NCI-H226 (cell line): ENCODE measurements at places on chromosomes 2 and 18.

GRCh38 chr2:55883829-55884228 lies 39.8 kb downstream of the EFEMP1 start:
- no peak for DNase-seq

- DNase-seq = no peak
Observed at GRCh38 chr2:237322564-237322963, 91.4 kb downstream of the COL6A3 start.

- DNase-seq = peak; percentile 35
Observed at GRCh38 chr2:164815071-164815793, 26.4 kb downstream of the COBLL1 start.

DNA sequence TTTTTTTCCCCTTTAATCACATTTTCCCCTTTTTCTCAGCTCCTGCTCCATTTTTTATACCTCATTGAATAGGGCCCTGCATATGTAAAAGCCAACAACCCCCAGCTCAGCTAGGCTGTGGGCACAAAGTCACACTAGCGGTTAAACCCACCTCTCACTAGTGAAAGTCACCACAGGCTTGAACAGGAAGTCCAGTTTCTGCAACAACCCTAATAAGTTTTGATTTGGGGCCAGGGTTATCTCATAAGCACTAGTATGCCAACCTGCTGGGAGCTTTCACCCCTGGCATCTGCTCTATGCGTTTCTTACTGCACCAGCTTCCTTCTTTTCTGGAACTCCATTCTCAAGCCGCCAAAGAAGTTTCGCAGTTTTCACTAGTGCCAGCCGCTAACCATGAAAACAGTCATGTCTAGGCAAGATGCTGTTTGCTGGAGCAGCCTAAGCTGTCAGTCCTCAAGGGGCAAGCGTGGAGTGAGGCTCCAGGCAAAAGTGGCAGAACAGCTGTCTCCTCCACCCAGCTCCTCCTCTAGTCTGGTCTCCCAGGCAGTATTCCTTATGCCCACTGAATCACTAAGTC lies 197.0 kb upstream of the MEIS1 start:
- no peak for DNase-seq

GRCh38 chr2:217222309-217222910 lies 362.5 kb upstream of the TNP1 start:
- no peak for DNase-seq

- DNase-seq = peak; percentile 80
Observed at GRCh38 chr18:9824474-9824832, 61.3 kb upstream of the TXNDC2 start.

DNA sequence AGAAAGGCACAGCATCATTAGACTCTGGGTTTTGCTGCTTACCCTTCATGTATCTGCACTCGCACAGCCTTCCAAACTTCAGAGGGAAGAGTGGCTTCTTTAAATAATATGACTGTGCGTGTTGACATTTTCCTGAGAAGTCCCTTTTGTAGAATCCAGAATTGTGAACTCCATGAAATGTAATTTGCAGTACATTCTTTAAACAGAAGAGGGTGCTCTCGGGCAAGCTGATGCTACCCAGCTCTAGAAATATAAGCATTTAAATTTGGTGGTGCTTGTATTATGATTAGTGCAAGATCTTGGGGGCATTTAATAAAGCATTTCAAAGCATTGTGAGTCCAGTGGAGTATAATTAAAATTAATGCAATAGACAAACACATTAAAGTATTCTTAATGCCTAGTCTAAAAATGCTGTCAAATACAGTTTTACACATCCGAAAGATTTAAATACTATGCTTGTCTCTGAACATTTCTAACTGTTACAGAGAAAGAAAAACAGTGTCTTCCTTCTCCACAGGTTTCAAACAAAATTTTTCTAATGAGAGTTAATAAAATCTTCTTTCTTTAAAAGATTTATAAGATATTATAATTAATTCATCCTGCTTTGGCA lies 17.3 kb upstream of the GTF2A1L start:
- DNase-seq = no peak

DNA sequence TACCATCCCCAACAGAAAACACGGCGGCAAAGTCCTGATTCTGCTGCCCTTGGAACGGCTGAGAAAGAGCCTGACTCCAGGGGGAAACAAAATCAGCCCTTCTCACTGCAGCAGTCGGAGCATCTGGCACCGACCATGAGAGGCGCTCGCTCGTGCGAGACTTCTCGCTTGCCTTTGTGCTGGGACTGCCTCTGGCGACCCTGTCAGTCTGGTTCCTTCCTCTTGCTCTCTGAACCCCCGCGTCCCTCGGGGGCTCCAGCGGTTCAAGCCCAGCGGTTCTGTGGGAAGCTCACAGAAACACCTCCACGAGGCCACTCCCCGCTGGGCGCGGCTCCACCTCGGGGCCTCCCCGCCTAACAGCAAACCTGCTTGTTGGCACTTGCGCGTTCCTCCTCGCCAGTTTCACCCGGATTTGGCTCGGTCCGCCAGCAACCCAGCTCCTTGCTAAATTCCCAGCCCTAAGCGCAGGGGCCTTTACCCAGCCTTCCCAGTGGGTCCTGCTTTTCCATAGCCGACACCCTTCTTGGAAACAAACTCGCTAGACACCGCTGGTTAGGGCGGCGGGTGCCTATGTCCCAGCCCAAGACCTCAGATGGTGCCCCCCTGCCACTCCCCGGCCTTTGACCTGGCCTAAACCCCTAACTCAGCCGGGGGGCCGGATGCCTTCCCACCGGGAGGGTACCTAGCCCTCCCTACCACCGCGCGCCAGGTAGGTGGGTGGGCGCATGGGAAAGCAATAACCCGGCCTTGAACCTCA lies 2.2 kb downstream of the RND3 start:
- peak; percentile 75 for DNase-seq

DNA sequence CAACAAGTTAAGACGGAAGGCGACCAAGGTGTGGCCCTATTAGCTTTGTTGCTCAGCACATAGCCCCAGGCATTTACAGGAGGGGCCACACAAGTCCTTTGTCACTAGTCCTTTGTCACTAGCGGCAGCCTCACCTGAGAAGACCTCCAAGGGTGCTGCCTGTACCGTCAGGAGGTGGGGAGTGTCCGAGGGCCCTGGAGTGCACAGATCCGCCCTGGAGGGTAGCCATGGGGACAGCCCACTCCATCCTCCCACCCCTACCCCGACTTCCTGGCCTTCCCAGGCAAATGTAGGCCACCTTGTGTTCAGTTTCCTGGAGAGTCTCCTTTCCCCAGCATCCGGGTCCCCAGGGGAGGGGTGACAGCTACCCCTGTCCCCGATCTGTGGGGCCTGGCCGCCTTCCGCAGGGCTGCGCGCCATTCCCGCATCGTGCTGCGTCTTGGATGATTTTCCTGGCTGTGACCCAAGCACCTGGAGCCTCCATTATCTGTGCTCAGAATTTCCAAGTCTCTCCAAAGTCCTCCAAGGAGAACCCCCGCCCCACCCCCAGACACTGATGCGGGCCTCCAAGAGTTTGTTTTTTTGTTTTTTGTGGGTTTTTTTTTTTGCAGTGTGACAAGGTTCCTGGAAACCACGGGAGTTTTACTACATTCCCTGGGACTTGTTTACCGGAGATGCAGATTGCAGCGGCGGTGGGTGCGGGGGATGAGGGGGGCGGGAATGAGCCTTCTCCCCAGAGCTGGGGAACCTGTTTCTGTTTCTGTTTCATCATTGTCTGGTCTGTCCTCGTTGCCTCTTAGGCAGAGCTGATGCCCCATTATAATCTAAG lies 28.6 kb downstream of the TEX44 start:
- no peak for DNase-seq

DNA sequence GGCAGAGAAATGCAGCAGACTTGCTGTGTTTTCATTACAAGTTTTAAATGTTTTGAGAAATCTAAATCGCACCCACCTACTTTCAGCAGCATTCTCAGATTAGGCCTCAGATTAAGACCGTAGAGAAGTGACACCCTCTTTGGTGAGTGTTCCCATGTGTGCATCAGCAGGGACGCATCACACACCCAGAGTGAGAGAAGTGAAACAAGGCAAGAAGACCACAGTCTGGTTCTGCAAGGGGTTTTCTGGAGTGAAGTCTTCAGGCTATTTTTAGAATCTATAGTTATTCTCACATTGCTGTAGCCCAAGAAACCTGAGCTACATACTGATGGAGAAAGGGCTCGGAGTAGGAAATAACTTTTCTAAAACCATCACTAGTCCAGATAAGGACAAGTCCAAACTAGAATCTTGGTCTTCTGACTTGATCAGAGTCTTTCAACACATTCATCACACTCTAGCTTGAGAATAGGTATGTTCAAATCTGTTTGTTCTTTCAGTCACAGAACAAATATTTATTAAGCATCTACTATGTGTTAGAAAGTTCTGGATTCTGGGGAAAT lies 1216.6 kb upstream of the PIK3C3 start:
- no peak for DNase-seq

- no peak for DNase-seq
Observed at GRCh38 chr2:100276716-100277115, 45.6 kb downstream of the LONRF2 start.

- DNase-seq = peak; percentile 83
Observed at GRCh38 chr18:3595369-3596273, 145.6 kb downstream of the TGIF1 start.

GRCh38 chr2:128682729-128683284 lies 364.1 kb upstream of the HS6ST1 start:
- DNase-seq = no peak

DNA sequence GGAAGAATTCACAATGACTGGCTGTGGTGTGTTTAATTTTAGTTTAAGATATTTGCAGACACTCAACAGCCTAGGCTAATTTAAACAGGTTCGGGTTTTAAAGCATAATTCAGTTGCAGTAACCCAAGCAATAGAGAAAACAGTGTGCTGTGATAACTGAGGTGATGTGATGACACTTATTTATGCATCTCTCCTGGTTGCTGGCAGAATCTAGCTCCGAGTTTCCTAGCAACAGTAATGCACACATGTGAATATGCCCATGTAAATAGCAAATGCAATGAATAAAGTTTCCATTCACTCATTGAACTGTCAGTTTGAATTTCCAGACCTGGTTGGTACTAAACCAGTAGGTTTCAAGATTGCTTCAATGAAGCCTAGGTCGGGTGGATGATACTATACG lies 426.5 kb downstream of the TMX3 start:
- no peak for DNase-seq
